Amniotic stem cell (primary cell): ENCODE measurements at places on chromosomes 3 and 15.

GRCh38 chr3:81170298-81170697 is 591.1 kb downstream of the GBE1 start:
- no peak for DNase-seq

- DNase-seq = no peak
Measured at GRCh38 chr3:188720636-188721035, 451.1 kb upstream of the TPRG1 start.

DNA sequence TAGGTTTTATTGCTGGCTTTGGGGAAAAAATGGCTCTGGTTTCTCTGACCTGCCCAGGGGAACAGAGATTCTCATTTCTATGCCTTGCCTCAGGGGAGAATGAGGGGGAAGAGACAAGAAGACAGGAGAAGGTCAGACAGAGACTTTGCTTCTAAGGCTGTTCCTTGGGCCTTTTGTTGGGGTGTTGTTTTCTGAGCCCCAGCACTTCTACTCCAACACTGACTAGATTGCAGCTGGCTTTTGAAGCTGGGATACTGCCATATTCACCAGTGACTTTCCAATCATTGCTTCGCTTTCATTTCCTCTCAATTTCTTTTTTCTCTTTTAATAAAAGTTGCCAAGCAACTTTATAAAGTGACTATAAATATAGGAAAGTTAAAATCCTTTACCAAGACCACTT is 143.2 kb upstream of the ARHGEF26 start:
- DNase-seq = no peak

- DNase-seq = no peak
Measured at GRCh38 chr3:197420566-197420965, 122.2 kb upstream of the DLG1 start.

DNA sequence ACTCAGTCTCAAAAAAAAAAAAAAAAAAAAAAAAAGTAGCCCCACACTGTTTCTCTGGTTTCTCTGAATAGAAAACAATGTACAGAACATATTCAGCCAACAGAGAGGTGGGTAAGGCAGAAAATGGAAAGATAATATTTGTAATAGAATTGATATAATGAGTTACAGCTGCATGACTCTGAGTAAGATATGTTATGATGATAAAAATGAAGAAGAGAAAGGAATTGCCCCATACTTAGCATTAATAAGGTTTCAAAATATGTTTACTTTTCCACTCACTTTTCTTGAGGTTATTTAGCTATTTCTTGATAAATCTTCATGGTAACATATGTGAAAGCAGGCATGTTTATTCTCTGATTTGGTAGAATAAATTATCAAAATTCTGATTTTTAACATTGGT is 100.9 kb upstream of the ROBO2 start:
- DNase-seq = no peak

GRCh38 chr3:112965656-112966055 is 9.2 kb downstream of the CD200R1 start:
- DNase-seq = no peak
